ENCODE measurements at places on chromosomes 13 and 19.

GRCh38 chr13:109090796-109091195 lies 461.4 kb downstream of the MYO16 start:
- DNase-seq, result no peak

DNA sequence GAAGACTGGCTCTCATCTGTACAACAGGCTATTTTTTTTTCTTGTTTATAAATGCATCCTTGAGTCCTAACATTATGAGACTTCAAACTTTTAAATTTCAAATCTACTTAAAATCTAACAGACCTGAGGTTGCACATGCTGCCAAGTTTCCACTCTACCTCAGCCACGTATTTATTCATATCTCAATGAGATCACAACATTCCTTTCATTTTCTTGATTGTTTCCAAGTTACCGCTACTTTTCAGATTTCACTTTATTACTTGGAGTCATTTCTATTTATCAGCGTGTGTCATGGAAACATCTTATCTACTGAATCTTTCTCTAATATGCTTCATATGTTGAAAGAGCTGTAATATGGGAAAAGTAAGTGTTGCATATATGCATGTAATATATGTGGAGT lies 1257.5 kb upstream of the ATXN8OS start:
- no peak for DNase-seq

- no peak for DNase-seq
Measured at GRCh38 chr13:42883142-42883541, 101.8 kb downstream of the FAM216B start.

GRCh38 chr19:2213799-2214198 lies 22.3 kb downstream of the PLEKHJ1 start:
- no peak for DNase-seq

DNA sequence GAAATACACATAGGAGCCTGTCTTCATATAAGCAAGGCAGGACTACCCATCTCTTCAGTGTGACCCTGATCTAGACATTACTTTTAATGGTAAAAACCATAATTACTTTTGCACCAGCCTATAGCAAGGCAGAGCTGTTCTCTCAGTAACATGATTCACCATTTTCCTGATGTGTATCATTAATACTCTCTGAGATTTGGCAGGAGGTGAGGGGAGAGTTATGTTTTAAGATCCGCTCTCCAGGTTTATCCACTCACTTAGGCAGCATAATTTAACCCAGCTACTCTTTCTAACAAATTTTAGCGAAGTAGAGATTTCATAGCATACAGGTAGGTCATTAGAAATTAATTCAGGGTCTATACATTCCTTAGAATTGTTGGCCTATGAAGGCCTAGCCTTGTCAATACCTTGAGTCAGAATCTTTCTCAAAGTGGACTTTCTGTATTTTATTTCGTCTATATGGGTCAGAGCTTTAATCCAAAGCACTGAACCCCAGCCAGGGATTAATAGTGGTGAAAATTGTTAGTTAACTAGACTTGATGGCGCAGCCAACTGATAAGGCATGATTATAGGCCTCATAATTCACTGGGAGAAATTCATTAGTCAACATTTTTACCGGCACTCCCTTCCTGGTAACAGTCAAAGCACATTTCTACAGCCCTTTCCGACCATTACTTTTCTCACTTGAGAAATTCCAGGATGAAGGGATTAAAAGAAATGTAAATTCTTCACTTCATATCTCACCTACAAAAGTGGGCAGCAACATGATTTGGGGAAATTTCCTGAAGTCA lies 955.1 kb downstream of the DIAPH3 start:
- no peak for DNase-seq

Data from CD4-positive, alpha-beta T cell treated with Interleukin-12 subunit alpha and Interleukin-12 subunit beta, for 1 hour (primary cell).